Left lobe of liver (tissue), 2 donors: ENCODE measurements at places on chromosomes 12 and 14. TPM values are rescaled to one million over a fixed set of nuclear protein-coding genes. Genes with fewer than 3 reads are reported as not detected.

DNA sequence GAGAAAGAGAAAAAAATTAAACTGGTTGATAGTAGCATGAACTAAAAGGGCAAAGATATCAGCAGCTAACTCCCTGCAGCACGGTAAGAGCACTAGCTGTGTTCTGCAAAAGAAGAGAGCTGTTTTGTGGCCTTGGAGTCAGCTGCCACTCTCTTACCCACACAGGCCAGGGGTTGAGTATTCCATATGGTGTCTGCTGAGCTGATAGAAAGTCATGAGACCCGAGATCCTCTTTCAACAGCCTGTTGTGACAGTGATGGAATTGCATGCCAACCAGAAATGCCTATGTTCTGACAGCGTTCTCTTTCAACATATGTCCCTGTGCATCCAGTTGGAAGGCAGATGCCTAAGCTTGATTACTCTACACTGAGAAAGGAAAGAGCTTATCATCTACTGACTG is 39.9 kb downstream of the TMTC1 start:
- no peak for DNase-seq

DNA sequence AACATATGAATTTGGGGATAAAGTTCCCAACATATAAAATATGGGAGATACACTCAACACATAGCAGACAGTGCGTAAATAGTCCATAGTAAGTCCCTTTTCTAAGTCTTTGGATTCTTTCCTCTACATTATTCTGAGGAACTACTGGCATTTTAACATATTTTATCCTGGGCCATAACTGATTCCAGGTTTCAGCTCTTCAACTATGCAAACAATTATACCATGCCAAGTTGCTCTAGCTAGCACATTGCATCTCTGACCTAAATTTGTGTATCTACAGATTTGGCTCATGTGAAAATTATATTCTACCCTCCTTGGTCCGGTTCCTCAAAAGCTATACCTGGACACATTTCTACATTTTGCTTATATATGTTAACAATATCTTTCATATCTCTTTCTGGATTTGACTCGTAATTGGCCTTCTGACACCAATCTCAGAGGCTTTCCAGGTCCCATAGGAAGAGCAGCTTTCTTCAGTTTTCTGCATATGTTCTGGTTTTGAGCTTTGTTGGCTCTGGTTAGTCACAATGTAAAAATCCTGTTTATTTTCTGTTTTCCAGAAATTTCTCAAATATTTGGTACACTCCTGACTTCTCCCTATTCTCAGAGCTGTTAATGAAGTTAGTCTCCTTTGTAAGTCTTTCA is 305.4 kb downstream of the BMP4 start:
- no peak for DNase-seq

The RNASE7 gene
- 0.13 TPM for total RNA-seq

The ISM2 gene
- not detected for total RNA-seq

GRCh38 chr14:49924852-49925251 is 32.0 kb downstream of the ARF6 start:
- no peak for DNase-seq

The SLC17A8 gene
- 0.23 TPM for total RNA-seq

GRCh38 chr14:99351166-99352007 is 79.4 kb upstream of the BCL11B start:
- no peak for DNase-seq

DNA sequence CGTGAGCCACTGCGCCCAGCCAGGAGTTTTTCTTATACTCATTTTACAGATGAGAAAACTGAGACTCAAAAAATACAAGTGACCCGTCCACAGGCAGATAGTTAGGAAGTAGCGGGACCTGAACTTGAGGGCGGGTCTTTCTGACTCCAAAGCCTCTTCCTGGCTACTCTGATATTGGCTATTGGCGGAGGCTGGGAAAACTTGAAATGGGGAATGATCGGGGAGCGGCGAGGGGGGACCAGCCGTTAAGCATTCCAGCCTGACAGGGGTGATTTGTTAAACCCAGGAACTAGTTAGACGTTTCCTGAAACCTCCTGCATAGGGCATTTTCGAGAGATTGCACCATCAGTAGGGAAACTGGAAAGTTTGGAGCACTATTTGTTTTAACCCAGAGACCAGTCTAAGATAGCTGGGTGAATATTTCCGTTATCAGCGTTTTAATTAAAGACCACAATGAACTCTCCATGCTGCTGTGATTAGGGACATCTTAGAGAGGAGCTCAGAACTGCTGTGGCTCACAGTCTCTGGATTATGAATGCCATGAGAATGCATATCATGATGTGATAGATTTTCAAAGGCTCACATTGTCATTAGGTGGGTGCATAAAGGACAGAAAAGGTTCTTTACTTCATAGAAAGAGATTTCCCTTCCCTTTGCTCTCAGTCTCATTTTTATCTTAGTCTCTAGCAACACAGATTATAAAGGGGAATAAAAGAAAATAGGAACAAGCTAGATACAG is 2.5 kb downstream of the NR1H4 start:
- peak; percentile 49 for DNase-seq

DNA sequence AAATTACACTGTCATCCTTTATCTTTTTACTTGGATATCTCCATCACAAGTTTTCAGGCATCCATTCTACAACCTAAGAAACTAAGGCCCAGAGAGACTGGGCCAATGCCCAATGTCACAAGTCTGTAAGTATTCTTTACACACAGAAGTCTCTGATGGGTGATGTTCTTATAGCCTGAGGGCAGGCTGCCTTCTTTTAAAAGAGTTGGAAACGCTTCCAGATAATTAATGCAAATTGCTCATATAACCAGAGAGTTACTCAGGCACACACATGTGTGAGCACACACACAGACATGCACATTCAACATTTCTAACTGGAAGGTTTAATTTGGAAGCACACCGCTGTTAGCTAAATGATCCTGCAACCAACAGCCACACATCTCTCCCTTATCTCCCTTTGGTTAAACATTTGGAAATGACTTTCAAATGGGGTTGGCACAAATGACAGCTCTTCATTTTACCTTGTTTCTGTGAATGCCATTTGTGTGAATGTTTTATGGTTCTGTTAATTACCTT is 160.8 kb upstream of the TMPO start:
- DNase-seq, result no peak

- DNase-seq, result no peak
Measured at GRCh38 chr12:13790317-13790716, 191.1 kb downstream of the GRIN2B start.

The CYP46A1 gene
- total RNA-seq, result 1.5 TPM

GRCh38 chr14:94153750-94154342 is 20.3 kb upstream of the PPP4R4 start:
- DNase-seq, result no peak

The CMKLR1 gene
- total RNA-seq, result 3.8 TPM

GRCh38 chr12:31325524-31325875 is 450 bp downstream of the SINHCAF start:
- peak; percentile 56 for DNase-seq

- DNase-seq, result no peak
Measured at GRCh38 chr14:89841851-89842250, 112.7 kb downstream of the EFCAB11 start.

The ATL1 gene
- 0.48 TPM for total RNA-seq

GRCh38 chr12:125187148-125187745 is 122.0 kb downstream of the AACS start:
- DNase-seq, result no peak

- DNase-seq, result no peak
Measured at GRCh38 chr14:70359076-70359424, 433 bp downstream of the COX16 start.

DNA sequence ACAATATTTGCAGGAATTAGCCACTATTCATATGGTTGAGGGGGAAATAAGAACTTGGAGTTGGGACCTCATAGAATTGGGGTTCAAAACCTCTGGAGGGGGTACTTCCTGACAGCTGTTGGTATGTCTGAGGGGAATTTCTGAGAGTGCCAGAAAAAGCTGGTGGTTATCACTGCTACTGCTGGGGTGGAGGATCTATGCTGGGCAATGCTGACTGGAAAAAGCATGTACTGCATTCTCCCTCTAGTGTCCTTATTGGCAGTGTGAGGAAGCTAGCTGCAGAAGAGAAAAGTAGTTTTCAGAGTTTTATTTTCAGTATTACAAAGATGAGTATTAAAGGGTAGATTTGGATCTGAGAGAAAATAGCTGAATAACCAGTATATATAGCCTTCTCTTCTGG is 88.8 kb downstream of the FUT8 start:
- DNase-seq, result no peak

- DNase-seq, result no peak
Measured at GRCh38 chr12:4109826-4110225, 163.7 kb upstream of the CCND2 start.

- no peak for DNase-seq
Measured at GRCh38 chr14:89240414-89240813, 176.6 kb downstream of the FOXN3 start.

- DNase-seq, result no peak
Measured at GRCh38 chr12:1815814-1816729, 4.3 kb upstream of the LRTM2 start.

DNA sequence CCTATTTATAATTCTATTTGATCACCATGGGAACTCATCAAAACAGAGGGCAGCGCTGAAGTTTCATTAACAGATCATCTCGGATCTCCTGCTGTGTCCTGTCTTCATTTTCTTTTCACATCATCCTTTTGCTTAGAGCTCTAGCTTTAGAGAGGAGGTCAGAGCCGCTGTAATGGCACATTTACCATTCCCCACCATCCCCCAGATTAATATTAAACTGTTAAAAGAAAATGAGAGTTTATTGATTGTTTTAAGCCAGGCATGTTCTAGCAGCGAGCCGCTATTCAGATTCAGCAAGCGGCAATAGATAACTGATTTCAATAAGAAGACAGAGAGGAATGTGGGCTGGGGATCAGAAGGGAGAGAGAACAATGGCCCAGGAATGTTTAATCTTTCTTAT is 308.8 kb downstream of the EGLN3 start:
- no peak for DNase-seq

DNA sequence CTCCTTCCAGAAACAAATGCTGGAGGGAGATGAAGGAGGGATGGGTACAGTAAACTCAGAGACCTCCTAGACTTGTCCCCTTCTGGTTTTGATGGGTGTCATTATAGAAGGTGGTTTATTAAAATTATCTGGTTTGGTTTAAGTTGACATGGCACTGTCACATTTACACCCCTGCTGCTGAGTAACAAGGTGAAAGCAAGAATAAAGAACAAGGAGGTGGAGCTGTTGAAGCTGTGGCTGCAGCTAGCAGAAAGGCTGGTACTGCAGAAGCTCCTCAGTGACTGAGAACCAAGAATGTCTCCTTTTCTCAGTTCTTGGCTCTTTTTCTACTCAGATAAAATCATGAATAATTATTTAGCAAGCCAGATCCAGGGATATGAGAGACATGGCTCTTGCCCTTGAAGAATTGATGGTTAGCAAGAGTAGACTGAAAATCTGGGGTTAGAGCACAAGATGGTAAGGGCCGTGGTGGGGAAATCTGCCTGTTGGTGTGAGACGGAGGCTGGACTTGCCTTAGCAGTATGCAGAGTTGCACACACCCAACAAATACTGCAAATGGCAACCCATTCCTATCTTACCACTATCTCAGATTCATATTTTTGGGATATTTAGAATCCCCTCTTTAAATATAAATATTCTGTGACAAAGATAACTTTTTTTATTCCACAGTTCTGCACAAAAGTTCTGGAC is at the start of gene GZMH:
TSS of gene GZMH (minus strand) at position 31 of the 690 bp plus-strand sequence. CDS start 72 bp downstream, outside the sequence.
- no peak for DNase-seq

- DNase-seq, result no peak
Measured at GRCh38 chr12:109652977-109653264, 60.7 kb upstream of the FAM222A start.

- no peak for DNase-seq
Measured at GRCh38 chr12:131861261-131862083, 33.0 kb upstream of the ULK1 start.

- DNase-seq, result no peak
Measured at GRCh38 chr12:68305278-68305677, 26.9 kb downstream of the MDM1 start.

- no peak for DNase-seq
Measured at GRCh38 chr12:95277139-95277538, 59.5 kb downstream of the VEZT start.

- no peak for DNase-seq
Measured at GRCh38 chr12:86801439-86801838, 545.2 kb upstream of the MGAT4C start.

DNA sequence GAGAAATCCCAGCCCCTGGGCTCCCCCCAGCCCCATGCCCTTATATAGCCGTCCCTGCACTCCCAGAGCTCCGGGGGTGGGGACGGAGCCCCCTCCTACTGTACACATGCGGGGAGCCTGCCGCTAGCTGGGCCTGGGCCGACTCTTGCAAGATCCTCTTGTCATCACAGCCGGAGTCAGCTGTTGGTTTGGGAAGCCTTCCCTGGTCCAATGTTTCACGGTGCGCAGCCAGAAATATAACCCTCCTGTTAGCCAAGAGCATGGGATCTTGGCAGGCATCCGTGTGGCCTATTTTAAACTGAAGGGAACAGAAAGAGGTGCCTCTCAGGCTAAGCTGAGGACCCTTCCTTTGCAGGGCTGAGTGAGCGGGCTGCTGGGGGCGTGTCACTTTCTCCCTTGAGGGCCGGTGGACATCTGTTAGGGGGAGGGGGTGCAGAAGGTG is 175.3 kb downstream of the TSPAN9 start:
- peak; percentile 91 for DNase-seq

GRCh38 chr12:12938541-12938940 is 13.4 kb downstream of the GPRC5D start:
- no peak for DNase-seq

- no peak for DNase-seq
Measured at GRCh38 chr12:58323676-58324075, 382.3 kb downstream of the ATP23 start.

GRCh38 chr12:121921066-121921465 is 2.7 kb downstream of the CFAP251 start:
- DNase-seq, result no peak

GRCh38 chr12:121038861-121039668 is at the start of gene OASL:
Gene OASL, minus strand, starts transcription at chr12:121039246. Its CDS starts 275 bp downstream, at chr12:121038971.
- DNase-seq, result peak; percentile 84

GRCh38 chr12:52691076-52691840 is 11.1 kb upstream of the KRT1 start:
- DNase-seq, result no peak

- DNase-seq, result no peak
Measured at GRCh38 chr14:97428808-97429440, 631.7 kb downstream of the VRK1 start.

DNA sequence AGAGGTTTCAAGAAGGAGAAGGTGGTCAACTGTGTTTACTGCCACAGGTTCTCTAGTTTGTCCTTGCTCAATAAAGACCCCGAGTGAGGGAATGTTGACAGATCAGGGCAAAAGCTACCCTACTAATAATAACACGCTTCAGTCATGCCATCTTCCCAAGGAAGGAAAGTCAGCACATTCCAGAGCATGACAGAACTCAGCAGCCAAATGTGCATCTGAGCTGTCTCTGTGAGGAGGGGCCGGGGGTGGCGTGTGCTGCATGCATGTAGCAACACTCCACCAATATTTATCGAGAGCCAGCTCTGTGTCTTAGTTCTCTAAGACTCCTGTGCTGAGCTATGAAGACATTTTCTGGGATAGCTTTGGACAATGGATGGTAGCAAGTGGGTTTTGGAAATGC is 260.4 kb downstream of the DPF3 start:
- DNase-seq, result no peak

- DNase-seq, result no peak
Measured at GRCh38 chr12:129830796-129831195, 73.0 kb downstream of the TMEM132D start.
